ENCODE measurements at places on chromosomes 12 and 14. TPM values are rescaled to one million over a fixed set of nuclear protein-coding genes. Genes with fewer than 3 reads are reported as not detected.

DNA sequence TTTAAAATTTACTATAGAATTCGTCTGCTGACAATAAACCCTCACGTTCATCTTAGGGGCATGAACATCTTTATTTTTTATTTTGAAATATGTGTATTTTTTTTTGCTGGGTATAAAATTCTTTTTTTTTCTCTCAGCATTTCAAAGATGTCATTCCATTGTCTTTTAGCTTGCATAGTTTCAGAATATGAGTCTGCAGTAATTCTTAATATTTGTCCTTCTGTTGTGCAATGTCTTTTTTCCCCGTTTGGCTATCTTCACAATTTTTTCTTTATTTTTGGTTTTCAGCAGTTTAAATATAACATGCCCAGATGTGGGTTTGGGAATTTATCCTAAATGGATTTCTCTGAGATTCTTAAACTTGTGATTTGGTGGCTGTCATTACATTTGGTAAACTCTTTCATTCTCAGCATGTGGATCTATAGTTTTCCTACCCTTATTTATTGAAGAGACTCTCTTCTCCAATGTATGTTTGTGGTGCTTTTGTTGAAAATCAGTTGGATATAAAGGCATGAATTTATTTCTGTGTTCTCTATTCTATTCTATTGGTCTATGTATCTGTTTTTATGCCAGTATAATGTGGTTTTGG is 37.8 kb upstream of the PLBD1 start:
- no peak for DNase-seq

INHBE gene
- not detected for total RNA-seq

GRCh38 chr12:44078273-44078672 is 242.4 kb downstream of the TMEM117 start:
- DNase-seq, result no peak

ZC3H10 gene
- total RNA-seq, result 9.3 TPM

DNA sequence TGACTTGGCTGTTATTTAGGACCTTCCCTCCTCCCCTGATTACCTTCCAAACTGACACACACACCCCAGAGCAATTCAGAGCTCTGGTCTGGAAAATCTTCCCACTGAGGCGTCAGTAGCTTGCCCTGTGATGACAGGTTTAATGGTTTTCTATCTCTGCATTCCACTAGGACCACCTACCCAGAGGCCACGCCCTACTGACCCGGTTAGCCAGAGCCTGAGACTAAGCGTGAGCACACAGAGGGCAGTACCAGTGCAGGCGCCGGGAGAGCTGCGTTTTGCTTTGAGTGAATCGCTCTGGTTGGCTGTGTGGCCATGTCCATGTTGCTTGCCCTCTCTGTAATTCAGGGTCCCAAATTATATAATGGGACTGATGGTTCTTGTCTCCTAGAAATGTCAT is 36.2 kb upstream of the ATP2A2 start:
- no peak for DNase-seq

Measured in adrenal gland (tissue), 19 donors.